ENCODE measurements at places on chromosomes 3 and 15. TPM values are rescaled to one million over a fixed set of nuclear protein-coding genes. Genes with fewer than 3 reads are reported as not detected.

Gene LMAN1L
- not detected for total RNA-seq

Gene SKOR1
- total RNA-seq = 0.16 TPM

Gene NRG4
- not detected for total RNA-seq

Gene FRMD4B
- under 0.01 TPM for total RNA-seq

Gene EXD1
- total RNA-seq = not detected

Gene PAQR9
- total RNA-seq = 0.16 TPM

Gene PLA2G4D
- total RNA-seq = not detected

Gene MYL3
- 0.09 TPM for total RNA-seq

Gene GOLGA6L7
- not detected for total RNA-seq

Gene FGF12
- total RNA-seq = not detected

Gene DOCK3
- 0.16 TPM for total RNA-seq

Gene TLNRD1
- total RNA-seq = 2.0 TPM

Gene FGF7
- 393 TPM for total RNA-seq

Gene HHATL
- not detected for total RNA-seq

Gene LTK
- total RNA-seq = 0.17 TPM

Gene CERS3
- not detected for total RNA-seq

Gene PLSCR2
- 0.32 TPM for total RNA-seq

Gene EHD4
- total RNA-seq = 10.9 TPM

Gene GNAT1
- total RNA-seq = not detected

Gene TMEM87A
- 35.9 TPM for total RNA-seq
